ENCODE measurements at places on chromosomes 2 and 18. TPM values are rescaled to one million over a fixed set of nuclear protein-coding genes. Genes with fewer than 3 reads are reported as not detected.
A peak's percentile ranks its signal among the peaks of the same experiment; 100 is the strongest.

DNA sequence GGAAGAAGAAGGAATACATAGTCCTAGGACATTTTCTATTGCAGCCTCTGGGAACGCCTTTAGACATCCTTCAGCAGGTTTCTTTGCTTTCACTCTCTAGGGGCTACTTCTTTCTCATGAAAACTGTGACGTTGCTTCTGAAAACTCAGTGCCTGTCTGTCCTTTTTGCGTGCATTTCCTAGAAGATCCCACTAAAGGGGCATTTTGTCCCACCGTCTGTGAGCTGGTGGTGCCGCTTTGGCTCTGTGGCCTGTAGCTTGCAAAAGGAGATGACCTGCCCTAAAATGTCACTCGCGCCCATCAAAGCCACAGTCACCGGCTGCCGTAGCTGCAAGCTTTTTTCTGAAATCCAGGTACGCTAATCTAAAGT, 579 bp downstream of the STAT4 start:
- peak; percentile 8 for DNase-seq

GRCh38 chr18:37714691-37715090, 149.1 kb upstream of the CELF4 start:
- DNase-seq, result no peak

- no peak for DNase-seq
Measured at GRCh38 chr18:12093520-12094257, at the start of gene ANKRD62. ANKRD62 (plus strand) TSS chr18:12093843; CDS start chr18:12094018, 175 bp downstream.

GRCh38 chr2:208359632-208359986, 47.0 kb upstream of the PTH2R start:
- DNase-seq, result no peak

- no peak for DNase-seq
Measured at GRCh38 chr18:69529151-69529550, 128.5 kb downstream of the DOK6 start.

- DNase-seq, result no peak
Measured at GRCh38 chr2:30373881-30374302, 73.2 kb upstream of the LCLAT1 start.

GRCh38 chr2:168224346-168224745, 23.0 kb downstream of the STK39 start:
- DNase-seq, result no peak

DNA sequence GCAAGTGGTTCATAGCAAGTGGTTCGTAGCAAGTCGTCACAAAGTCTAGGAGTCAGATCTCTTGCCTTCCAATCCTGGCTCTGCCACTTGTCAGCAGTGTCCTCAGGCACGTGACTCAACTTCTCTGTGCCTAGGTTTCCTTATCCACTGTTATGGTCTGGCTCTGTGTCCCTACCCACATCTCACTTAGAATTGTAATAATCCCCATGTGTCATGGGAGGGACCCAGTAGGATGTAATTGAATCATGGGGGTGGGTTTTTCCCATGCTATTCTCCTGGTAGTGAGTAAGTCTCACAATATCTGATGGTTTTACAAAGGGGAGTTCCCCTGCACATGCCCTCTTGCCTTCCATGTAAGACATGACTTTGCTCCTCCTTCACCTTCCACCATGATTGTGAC, 51.8 kb upstream of the AP1S3 start:
- no peak for DNase-seq

GRCh38 chr18:58158008-58158407, 114.0 kb downstream of the NEDD4L start:
- no peak for DNase-seq

GRCh38 chr2:238483021-238483420, 56.3 kb downstream of the ASB1 start:
- no peak for DNase-seq

- DNase-seq, result peak; percentile 72
Measured at GRCh38 chr2:110948027-110948674, 172.6 kb upstream of the BCL2L11 start.

- DNase-seq, result no peak
Measured at GRCh38 chr2:5926871-5927512, 234.8 kb downstream of the SOX11 start.

DNA sequence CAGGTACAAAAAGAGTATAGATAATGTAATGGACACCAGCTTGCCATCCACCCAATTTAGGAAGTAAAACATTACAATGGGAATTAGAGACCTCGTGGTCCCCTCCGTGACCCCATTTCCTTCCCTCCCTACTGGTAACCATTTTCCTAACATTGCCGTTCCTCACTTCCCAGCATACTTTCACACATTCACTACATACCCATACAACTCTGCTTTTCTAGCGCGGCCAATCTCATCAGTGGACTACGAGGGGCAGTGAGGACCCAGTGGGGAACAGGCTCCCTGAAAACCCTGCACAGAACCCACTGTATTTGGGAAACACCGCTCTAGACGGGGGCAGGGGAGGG, 1.1 kb downstream of the ENOSF1 start:
- DNase-seq, result no peak

- DNase-seq, result no peak
Measured at GRCh38 chr18:80145196-80145804, 36.2 kb downstream of the ADNP2 start.

GRCh38 chr2:164898475-164898874, 56.9 kb downstream of the SLC38A11 start:
- peak; percentile 62 for DNase-seq

- peak; percentile 32 for DNase-seq
Measured at GRCh38 chr2:66567729-66568128, 132.8 kb downstream of the MEIS1 start.

DNA sequence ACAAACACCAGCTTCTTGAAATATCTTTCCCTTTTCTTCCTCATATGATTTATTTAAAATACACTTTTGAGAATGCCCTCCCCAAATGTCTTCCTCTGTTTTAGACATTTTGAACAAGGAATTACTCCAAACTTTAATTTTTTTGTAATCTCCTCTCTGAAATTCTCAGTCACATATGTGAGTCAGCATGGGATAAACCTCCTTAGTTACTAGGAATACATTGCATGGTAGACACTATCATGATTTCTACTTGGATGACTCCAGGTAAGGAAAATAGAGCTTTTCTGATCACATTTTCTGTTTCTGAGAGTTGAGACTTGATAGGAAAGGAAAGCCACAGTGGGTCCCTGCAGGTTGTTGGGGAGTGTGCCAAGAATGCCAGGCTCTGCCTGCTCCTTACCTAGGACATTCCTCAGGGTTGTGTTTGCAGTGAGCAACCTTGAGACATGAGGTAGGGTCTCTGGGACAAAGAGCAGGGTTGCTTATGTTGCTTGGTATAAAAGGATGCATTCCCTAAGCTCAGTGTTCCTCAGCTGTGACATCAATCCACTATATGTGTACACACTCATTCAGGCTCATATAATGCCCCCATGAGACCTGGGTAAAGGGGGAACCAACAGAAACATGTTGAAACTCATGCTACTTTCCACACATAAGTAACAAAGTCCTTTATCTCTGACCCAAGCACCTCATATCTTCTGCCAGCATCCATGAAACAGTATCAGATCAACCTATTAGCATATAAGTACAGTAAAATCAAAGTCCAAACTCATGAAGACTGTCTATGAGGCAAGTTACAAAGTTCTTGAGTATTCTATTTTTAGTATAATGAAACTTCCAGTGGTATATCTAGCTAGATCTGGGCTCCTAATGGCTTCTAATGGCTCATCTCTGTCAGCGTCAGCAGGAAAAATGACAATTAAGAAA, 112.8 kb upstream of the SCN1A start:
- DNase-seq, result no peak

- no peak for DNase-seq
Measured at GRCh38 chr2:127142663-127143630, 36.0 kb upstream of the BIN1 start.

GRCh38 chr2:16813593-16813992, 148.0 kb upstream of the CYRIA start:
- DNase-seq, result no peak

DNA sequence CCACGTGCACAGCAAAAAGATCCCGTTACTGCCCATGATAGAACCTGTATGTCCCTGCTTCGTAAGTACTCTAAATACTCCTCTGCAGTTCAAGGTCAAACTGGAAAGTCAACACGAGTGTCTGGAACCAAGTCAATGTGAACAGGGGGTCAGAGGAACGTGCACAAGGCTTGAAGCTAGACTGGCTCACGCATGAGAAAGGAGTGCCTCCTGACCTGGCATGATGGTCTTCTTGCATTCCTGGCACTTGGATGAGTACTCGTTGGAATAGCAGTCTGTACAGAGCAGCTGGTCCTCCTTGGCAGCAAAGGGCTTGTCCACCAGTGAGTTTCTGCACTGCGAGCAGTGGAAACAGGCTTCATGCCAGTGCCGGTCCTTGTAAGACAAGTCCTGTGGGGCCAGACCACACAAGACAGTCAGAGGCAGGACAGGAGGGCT, 25.5 kb downstream of the FHL2 start:
- no peak for DNase-seq

GRCh38 chr2:3747032-3747654, 43.8 kb downstream of the DCDC2C start:
- DNase-seq, result no peak

GRCh38 chr2:75010571-75010970, 52.1 kb downstream of the POLE4 start:
- no peak for DNase-seq

DNA sequence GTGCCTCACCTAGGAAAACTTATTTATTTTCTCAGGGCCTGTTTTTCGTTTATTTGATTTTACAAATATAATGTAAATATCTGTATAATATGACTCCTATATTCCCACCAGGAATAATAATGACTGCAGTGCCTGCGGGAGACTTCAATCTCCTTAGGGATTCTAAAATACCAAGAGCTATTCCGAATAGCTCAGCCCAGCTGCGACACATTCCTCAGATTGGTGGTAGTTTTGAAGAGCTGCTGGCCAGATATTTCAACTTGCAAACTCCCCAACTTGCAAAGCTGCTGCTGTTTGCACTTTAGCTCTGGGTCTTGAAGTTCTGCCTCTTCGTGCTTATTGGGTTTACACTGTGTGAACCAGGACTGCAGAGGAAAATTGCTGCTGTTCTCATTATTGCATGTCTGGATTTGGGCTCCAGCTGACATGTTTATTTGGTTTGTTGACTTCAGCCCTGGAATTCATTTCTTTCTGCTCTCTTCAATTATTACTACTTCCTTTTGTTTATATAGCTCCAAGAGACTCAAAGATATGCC, 480.2 kb upstream of the CHST9 start:
- no peak for DNase-seq

GRCh38 chr18:7678801-7679200, 111.7 kb downstream of the PTPRM start:
- no peak for DNase-seq

DNA sequence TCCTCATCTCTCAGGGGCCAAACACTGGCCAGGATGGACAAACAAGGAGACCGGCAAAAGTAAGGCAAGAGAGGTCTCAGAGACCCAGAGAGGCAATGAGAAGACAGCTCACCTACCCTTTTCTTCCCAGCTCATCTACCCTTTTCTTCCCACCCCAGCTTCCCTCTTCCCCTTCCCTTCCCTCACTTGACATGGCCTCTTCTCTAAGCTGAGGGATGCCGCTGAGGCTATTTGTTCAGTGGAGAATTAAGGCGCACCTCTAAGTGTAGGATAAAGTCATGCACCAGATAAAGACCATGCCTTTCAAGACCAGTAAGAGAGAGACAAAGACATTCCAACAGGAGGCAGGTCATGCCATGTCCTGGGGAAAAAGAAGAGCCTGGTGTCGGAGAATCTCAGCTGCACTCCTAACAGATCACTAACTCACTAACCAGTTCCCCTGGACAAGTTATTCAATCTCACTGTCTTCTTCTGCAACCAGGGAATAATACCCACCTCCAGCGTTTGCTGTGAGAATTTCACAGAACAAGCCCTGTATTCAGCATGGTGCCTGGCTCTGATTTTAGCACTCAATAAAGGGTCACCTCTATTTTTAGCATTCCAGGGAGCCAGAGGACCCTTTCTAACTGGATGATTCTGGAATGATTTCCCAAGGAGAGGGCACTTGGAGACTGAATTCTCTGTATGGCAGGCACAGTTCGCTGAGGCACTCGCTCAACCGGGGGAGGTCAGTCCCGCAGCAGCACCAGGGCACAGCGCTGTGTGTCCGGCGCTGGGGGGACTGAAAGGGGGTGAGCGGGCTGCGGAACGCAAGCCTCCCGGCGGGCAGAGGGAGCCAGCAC, 3.0 kb upstream of the FOSL2 start:
- DNase-seq, result no peak

GRCh38 chr2:240593026-240593702, 6.6 kb downstream of the CAPN10 start:
- DNase-seq, result no peak

GRCh38 chr2:64658269-64658668, 4.6 kb upstream of the SERTAD2 start:
- DNase-seq, result no peak

- no peak for DNase-seq
Measured at GRCh38 chr2:28152585-28153280, 239.9 kb upstream of the FOSL2 start.

- peak; percentile 24 for DNase-seq
Measured at GRCh38 chr2:8403876-8404275, 278.0 kb upstream of the ID2 start.

- DNase-seq, result no peak
Measured at GRCh38 chr2:102915128-102915527, 153.3 kb downstream of the TMEM182 start.

DNA sequence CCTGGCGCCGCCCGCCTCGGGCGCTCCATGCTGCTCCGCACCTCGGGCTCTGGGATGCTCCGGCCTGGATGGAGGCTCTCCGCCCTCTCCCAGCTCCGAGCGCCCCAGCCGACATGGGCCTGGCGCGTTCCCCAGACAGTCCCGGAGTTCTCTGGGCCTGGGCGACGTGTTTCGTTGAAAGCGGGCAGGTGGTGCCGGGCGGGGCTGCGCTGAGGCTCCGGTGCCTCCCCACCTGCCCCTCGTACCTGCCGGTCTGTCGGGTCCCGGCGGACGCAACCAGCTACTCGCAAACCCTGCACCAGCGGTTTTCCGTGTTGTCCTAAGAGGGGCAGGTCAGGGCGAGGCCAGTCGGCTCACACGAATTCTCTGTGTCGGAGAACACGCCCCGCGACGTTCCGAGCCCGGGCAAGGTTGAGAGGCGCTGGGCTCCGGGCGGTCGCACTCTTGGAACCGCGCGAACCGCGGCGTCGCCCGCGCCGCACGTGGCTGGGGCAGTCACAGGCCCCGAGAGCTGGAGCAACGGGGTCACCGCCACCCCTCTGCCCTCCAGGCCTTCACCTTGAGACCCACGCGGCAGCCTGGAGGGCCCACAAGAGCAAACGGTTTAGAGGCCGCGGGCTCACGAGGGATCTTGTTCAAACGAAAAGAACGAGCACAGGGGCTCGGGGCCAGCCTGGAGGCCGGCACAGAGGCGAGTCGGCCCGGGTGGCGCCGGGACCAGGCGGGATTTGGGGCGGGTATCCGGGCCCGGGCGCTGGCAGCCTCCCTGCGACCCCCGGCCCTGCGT, 4.2 kb upstream of the SIX2 start:
- DNase-seq, result no peak

OSR1 gene
- polyA plus RNA-seq, result 45.7 TPM

ACADL gene
- polyA plus RNA-seq, result 1.1 TPM

NDUFAF7 gene
- polyA plus RNA-seq, result 17.1 TPM

ABCG5 gene
- polyA plus RNA-seq, result 1.8 TPM

ESPNL gene
- polyA plus RNA-seq, result not detected

HADHB gene
- polyA plus RNA-seq, result 108 TPM

KCNJ3 gene
- polyA plus RNA-seq, result 0.19 TPM

SNED1 gene
- polyA plus RNA-seq, result 4.6 TPM

STEAP3 gene
- polyA plus RNA-seq, result 7.1 TPM

CYP26B1 gene
- polyA plus RNA-seq, result 2.3 TPM

SERPINB13 gene
- polyA plus RNA-seq, result not detected

PTPN4 gene
- polyA plus RNA-seq, result 9.2 TPM

THAP4 gene
- polyA plus RNA-seq, result 59.8 TPM

ALK gene
- polyA plus RNA-seq, result 0.16 TPM

ANTXR1 gene
- 29.1 TPM for polyA plus RNA-seq
